ENCODE measurements at places on chromosomes 4 and X.

GRCh38 chrX:102712981-102713625 is 855 bp downstream of the GPRASP2 start:
- peak; percentile 49 for DNase-seq

DNA sequence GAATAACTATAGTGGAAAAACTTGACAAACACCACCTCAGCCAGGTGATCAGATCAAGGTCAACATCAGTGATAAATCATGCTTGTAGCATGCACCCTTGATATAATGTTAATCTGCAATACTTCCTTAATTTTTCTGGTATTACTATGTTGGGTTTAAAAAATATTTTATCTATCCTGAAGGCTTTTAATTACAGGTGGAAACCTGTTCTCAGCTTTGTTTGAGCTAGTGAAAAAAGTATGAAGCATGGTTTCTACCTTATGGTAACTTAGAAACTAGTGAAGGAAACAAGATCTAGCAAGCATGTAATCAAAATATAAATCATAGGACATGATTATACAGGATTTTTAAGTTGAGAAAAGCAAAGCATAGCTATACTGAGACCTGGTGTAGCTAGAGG is 26.6 kb downstream of the MAOA start:
- no peak for DNase-seq

GRCh38 chrX:125203365-125203736 is 116.3 kb upstream of the TEX13C start:
- no peak for DNase-seq

DNA sequence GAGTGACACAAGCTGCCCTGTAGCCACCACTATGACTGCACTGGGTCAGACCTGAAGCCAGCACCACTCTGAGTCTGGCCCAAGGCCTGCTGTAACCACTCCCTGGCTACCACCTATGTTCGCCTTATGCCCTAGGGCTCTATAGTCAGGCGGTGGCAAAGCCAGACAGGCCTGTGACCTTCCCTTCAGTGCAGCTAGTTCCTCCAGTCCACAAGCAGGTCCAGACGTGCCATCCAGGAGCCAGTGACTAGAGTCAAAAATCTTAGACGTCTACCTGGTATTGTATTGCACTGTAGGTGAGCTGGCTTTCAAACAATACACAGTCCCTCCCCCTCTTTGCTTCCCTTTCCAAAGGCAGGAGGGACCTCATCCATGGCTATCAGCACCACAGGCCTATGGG is 54.0 kb upstream of the RNF128 start:
- DNase-seq: no peak

DNA sequence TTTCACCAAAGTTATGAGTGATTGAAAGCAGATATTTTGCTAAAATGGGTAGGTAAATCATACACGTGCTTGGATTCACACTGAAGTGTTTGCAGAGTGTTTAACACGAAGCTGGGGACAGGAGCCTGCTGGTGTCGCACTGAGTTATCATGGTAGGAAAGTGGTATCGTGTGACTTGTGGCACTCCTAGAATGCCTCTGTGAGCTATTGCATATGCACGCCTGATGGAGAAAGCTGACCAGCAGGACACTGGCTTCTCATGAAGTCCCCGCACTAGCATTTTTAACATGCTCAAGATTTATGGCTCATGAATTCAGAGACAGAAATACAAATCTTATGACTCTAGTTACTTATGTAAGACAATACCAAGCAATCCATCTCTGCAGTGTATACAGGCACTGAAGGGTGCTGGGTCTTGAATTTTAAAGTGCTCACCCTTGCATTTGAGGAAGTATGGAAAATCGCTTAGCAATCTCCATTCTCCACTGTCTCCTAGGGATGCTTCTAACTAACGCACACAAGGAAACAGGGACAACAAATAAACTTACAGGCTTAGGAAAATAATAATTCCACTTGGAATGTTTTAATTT is 19.8 kb downstream of the VCX3B start:
- no peak for DNase-seq

DNA sequence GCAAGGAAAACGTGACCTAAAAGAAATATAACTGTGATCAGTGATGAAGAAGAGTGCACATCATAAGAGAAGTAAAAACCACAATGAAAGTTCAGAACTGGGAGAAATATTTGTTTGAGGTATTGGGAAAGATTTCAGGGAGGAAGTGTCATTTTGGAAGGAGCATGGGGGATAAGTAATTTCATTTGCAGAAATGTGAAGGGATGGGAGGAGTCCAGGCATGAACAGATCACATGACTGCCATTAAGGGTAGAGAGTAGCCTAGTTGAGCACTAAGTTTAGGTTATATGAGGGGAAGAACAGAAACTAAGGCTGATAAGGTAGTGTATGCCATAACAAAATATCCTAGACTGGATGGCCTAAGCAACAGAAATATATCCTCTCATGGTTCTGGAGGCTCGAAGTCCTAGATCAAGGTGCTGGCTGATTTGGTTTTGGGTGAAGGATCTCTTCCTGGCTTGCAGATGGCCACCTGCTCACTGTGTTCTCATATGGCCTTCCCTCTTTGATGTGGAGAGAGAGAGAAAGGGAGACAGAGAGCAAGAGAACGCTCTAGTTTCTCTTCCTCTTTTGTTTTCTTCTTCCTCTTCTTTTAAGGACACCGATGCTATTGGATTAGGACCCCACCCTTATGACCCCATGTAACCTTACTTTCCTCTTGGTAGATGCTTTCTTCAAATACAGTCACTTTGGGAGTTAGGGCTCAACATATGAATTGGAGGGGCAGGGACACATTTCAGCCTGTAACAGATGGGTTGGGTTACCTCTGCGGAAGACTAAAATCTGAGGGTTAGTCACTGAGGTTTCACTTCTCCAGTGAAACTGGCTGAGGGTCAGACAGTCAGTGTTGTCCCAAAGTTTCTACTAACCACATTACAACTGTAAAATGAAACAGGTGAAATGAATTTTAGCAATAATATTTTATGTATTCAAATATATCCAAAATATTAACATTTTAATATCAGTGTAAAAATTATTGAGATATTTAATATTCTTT is 77.9 kb downstream of the EGF start:
- DNase-seq: no peak

DNA sequence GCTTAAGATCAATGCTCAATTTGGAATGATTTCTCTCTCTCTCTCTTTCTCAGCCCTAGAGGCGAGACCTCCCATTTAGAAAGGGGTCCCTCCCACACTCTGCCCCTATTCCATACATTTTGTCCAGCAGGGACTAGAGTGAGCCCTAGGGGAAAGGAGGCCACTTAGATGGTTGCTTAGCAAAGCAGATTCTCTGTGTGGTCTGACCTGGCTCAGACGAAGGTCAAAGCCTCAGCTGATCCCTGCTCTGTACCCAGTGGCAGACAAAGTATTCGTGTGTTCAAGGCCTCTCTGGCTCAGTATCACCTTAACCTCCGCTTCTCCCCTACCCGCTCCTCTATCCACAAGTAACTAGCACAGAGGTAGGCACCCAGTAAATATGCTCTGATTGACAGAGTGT is 78.4 kb downstream of the HPRT1 start:
- no peak for DNase-seq

GRCh38 chrX:132954323-132954722 is 4.1 kb downstream of the HS6ST2 start:
- DNase-seq: no peak

GRCh38 chr4:85860066-85860740 is 385.3 kb downstream of the ARHGAP24 start:
- peak; percentile 50 for DNase-seq

DNA sequence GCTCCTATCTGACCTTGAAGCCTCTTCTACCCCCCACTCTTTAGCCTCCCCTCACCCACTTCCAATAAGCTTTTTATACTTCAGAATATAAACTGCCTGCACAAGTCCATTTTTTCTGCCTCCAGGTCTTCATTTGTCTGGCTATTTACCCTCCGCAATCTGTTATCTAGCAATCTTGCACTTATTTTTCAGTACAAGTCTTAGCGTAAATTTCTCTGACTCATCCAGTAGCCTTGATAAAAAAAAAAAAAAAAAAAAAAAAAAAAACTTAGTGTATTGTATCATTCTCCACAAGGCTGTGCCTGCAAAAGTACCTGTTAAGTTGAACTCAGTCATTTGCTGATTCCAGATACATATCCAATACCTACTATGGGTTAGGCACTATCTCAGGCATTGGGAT is 219.5 kb upstream of the DKK2 start:
- no peak for DNase-seq

- DNase-seq: no peak
Observed at GRCh38 chrX:129347291-129347690, 176.0 kb downstream of the SMARCA1 start.

DNA sequence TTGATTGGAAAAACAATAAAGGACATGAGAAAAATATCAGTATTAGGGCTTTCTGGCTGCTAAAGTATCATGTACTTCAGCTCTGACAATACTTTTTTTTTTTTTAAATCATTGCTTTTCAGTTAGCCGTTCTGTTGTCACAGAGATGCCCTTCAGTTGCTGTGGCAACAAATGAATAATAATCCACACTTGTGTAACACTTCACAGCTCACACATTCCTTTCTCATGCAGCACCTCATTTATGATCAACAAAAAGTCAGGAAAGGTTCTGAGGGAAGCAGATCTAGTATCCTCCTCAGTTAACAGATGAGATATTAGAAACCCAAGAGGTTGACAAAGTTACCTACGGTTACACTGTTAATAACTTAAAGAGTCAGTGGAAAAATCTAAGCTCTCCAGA is 444.2 kb upstream of the SLIT2 start:
- DNase-seq: peak; percentile 67

- no peak for DNase-seq
Observed at GRCh38 chr4:141563723-141564122, 72.7 kb upstream of the IL15 start.

DNA sequence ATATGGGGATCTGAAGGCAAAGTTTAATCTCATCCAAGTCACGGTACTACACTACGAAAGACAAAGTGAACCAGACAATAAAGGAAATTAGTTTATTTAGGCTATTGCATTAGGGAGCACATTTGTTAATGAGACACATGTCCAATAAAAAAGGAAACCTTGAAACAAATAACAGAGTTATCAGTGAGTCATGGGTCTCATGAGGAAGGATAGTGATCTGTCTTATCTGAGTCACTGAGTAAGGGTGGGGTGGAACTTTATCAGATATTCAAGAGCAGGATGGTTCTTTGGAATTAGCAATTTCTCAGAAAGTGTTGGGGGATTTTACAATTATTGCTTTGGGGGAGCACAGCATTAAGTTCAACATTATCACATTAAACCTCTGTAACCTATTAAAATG is 188.9 kb upstream of the IL1RAPL1 start:
- no peak for DNase-seq

DNA sequence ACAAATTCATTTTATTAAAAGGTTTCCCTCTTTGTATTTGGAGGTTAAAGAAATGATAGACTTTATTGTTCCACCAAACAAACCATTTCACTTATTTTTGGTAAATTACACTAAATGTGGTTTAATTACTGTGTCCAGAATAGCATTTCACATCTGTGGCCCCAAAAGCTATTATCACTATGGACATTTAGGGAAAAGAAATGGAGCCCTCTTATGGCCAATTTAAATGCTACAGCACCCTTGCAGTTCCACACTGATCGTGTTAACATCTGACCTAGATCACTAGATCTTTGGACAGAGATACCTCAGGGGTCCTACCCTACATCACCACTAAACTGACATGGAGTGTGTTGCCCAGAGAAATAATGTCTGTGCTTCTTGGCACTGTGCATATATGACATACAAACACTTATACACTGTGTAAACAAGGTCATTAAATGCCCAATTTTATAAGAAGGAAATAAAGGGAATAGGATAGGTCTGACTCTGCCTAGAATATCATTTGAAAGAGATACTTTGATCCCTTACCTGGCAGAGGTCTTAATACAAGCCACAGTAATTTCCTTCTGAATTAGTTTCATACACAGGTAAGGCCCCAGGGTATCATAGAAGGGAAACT is 163.9 kb downstream of the KDR start:
- peak; percentile 65 for DNase-seq

DNA sequence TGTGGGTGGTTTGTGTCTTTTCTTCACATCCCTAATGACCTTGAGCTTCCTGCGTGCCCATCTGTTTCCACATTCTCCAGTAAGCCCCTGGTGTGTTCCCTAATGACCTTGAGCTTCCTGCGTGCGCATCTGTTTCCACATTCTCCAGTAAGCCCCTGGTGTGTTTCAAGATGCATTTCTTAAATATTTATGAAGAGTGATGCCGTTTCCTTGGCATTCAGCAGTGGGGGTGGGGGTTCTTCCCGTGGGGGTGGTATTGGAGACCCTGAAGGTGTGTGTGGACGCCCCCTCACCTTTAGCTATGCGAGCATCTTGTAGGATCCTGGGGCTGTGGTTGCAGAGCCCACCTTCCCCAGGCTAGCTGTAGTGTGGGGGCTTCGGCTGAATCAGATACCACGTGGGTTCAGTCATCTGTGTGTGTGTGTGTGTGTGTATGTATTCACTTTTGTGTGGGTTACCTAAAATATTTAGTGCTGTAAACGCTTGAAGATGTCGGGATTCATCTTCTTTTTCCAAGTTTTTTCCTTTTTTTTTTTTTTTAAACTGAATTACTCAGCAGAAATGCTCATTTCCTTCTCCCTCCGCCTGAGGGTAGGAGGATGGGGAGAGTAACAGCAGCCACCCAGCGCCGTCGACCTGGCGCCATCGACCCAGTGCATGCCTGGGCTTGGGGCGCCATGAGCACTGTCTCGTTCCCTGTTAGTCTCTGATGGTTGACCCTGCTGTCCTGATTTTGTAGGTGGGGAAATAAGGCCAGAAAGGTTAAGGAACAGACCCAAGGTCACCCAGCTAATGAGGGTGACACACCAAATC is 9.9 kb downstream of the NSG1 start:
- no peak for DNase-seq

GRCh38 chr4:148444296-148445070 is 2.3 kb upstream of the NR3C2 start:
- no peak for DNase-seq

GRCh38 chrX:134570509-134570846 is 87.8 kb downstream of the PLAC1 start:
- DNase-seq: no peak

- DNase-seq: no peak
Observed at GRCh38 chrX:120486786-120487185, 17.7 kb upstream of the LAMP2 start.

DNA sequence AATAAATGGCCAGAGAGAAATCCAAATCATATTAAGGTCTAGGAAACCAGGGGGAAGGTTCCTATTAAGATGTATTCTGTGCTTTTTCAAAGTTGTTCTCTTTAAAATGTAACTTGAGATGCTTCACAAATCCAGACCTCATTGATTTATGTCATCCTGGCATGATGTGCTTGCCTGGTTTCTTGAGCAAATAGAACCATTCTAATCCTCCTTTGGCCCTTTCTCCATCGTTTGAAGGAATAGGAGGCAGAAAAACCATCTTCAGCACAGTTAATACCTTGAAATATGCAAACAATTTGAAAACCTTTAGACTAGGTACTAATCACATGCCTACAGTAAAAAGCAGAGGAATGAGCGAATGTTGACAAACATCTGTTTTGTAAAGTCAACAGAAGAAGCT is 202.2 kb upstream of the CXorf66 start:
- DNase-seq: no peak

GRCh38 chr4:141502755-141503154 is 133.6 kb upstream of the IL15 start:
- DNase-seq: no peak

- DNase-seq: no peak
Observed at GRCh38 chr4:109032671-109033070, 269.8 kb downstream of the COL25A1 start.

- DNase-seq: no peak
Observed at GRCh38 chrX:643911-644303, 13.3 kb downstream of the SHOX start.
